ENCODE measurements at places on chromosomes 5 and 9.

- no peak for DNase-seq
These were observed 290.5 kb upstream of the TAS2R1 start for GRCh38 chr5:9920697-9921096.

DNA sequence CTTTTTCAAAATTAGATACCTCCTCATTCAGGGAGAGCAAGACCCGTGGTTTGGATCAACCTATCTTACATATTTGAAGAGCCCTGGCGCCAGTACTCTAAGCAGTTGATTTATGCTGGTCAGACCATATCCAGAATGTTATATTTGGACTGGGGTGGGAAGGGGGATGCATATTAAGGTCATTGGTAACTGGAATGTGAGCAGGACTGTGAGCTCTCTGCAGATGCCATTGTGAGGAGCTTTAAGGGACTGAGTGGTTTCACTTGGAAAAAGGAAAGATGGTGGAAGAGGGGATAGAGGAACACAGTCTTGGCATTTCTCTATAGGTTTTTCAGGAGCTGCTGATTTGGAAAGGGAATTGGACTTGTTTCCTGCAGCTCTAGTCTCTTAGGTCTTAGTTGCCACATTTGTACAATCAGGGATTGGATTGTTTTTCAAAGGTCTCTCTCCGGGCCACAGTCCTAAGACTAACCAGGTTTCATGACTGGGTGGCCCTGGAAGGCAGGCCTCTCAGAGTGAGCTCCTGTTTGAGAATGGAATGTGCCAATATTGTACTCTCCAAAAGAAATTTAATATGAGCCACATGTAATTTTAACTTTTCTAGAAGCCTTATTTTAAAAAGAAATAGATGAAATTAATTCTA is 25.8 kb upstream of the F2R start:
- no peak for DNase-seq

GRCh38 chr5:171420431-171421241 is 1.2 kb downstream of the FGF18 start:
- DNase-seq, result no peak

DNA sequence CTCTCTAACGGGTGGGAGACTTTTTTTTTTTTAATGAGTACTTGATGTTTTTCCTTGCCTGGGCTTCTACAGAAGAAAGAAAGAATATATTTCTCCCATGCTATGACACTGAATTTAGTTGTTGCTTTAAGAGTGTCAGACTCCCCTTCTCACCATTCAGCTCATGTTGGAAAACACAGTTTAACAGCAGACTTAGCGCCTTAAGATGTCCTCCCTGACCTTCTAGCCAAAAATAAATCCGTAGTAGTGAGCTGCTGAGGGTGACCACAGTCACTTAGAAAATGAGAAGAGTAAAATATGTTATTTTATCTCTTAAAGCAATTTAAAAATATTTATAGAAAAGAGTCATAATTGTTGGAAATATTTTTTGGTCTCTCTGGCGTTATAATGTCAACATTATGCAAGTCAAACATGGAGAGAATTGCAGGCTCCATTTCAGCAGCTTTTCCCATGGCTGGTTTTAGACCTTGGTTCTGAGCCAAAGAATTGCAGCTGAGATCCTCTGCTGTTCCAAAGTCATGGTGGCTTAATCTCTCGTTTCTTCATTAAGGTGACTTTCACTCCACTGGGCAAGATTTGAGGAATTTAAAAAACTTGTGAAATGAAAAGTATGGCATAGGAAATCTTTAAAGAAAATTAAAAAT is 143.5 kb downstream of the GHR start:
- DNase-seq, result no peak

GRCh38 chr9:93301911-93302541 is 118.1 kb downstream of the WNK2 start:
- no peak for DNase-seq

GRCh38 chr5:54643685-54644106 is 126.1 kb downstream of the SNX18 start:
- DNase-seq, result peak; percentile 59

GRCh38 chr5:51201024-51201423 is 182.2 kb upstream of the ISL1 start:
- no peak for DNase-seq

DNA sequence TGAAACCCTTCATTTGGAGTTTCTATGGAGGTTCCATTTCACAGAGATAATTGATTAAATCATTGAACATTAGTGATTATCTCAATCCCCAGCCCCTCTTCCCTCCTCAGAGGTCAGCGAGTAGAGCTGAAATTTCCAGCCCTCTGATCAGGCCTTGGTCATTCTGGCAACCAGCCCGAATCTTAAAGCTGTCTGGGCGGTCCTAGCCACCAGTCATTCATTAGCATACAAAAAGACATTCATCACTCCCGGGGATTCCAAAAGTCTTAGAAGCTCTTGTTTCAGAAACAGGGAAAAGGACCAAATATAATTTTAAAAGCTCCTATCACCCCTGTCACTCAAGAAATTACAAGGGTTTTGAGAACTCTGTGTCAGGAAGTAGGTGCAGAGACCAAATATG is 41.3 kb downstream of the ZNF474 start:
- DNase-seq, result no peak

GRCh38 chr5:5751498-5751897 is 329.0 kb downstream of the ICE1 start:
- DNase-seq, result no peak

DNA sequence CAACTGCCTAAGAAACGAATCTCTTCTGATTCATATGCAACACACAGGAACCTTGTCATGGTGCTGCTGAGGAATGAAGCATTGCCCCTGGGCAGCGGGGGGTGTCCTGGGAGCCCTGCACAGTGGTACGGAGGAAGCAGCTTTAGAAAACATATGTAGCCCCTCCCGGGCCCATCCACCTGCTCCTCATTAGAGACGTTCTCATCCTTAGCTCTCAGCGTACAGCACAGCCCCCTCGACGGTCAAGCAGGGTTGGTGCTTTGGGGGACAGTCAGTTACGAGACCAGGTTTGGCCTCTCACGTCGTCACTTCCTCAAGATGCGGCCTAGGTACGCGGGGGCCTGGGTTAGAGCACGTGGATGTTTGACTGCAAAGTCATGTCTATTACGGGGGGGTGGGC is 28.4 kb upstream of the LAMC3 start:
- no peak for DNase-seq

GRCh38 chr9:5917888-5918287 is 27.2 kb downstream of the MLANA start:
- no peak for DNase-seq

DNA sequence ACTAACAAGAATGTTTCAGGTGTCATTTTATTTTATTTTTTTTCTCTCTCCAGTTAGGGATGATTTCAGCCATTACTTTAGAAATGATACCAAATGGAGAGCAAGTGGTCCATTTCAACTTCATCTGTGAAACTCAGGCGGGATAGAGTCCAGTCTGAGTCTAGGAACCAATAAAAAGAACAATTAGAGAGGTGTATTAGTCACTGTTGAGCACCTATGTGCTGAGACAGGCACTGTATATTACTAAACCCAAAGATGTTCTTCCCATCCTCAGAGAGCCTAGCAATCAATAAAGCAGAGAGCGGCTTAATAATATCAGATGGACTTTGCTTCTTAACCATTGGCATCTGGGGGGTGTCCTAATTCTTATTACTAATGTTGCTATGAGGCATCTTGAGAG is 410.3 kb upstream of the SLC24A2 start:
- DNase-seq, result no peak

- DNase-seq, result no peak
These were observed 291.9 kb downstream of the NFIB start for GRCh38 chr9:14021871-14022525.

GRCh38 chr5:113061846-113062780 is 85.5 kb downstream of the DCP2 start:
- no peak for DNase-seq

- no peak for DNase-seq
These were observed 76.7 kb upstream of the CHD1 start for GRCh38 chr5:99005506-99005905.

DNA sequence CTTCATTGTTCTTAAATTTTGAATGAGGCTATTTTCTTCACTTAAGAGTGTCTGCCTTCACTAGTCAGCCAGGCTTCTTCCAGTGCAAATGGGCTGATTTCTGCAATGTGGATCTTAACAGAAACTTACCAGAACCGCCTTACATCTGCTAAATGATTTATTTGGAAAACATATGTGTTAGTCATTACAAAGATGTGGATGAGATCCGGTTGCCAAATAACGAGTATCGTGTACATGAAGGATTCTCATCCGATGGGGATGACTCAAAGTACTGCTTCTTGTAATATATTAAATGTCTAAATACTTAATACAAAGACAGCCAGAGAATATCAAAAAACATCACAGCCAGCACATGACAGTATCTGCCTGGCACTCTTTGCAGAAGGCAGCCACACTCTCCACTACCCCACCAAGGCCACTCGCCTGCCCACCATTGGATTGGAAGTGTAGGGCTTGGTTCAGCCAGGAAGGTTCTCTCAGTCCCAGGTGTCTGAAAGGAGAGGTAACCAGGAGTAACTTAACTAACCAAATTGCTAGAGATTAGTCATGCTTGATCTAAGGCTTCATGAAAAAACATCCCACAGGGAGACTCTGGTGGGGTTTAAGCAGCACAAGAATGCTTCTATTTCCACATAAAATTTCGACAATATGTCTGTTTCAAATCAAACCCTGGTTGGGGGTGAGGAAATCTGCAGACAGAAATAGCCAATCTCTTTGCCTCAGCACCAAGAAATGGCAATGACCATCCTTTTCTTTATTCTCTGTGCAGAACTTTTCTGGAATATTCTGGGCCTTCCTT is 174.8 kb downstream of the GADD45G start:
- DNase-seq, result no peak

- no peak for DNase-seq
These were observed 86.0 kb downstream of the ZNF608 start for GRCh38 chr5:124660229-124661093.

DNA sequence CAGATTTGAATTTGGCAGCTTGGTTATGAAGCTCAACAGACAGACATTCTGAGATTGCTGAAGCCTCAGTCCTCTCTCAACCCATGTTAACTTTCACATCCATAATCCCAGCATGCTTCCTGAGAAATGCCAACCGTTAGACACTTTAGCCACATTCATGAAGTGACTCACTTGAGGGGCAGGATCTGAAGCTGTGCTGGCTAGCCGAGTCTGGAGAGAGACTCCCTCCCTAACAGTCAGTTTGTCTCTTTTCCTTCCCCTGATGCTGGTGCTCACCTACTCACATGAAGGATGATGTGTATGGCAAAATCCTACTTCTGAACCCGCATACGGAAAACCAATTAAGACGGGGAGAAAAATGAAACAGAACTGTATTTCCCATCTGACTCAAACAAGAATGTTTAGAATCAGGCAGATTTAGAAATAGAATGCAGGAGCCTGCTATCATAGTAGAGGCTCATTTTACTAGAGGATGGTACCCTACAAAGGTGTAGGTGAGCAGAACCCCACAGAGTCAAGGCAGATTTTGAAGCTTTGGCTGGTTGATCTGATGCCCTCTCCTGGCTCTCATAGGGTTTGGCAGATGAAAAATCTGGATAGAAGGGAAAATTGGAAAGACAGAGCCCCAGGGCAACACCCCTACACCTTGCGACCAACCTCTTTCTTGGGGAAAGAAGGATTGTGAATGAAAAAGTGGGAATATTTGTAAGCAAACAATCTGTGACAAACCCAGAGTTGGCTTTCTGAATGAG is 150.9 kb upstream of the LHFPL2 start:
- DNase-seq, result no peak

DNA sequence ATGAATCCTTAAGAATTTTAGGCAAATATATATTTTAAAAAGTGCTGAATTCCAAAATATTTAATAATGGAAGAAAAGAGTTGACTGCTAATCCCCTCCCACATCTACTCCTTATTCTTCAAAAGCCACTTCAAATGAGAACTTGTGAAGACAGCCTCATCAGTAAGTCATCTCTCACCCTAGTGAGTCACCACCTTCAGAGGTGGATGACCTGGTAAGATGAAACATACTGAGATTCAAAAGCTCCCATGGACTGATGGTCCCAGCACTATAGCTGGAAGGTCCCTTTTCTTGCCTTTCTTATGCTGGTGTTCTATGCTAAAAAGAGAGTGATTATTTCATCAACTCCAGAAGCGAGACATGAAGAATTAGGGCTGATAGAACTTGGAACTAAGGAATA is 37.8 kb upstream of the SPDL1 start:
- DNase-seq, result no peak

DNA sequence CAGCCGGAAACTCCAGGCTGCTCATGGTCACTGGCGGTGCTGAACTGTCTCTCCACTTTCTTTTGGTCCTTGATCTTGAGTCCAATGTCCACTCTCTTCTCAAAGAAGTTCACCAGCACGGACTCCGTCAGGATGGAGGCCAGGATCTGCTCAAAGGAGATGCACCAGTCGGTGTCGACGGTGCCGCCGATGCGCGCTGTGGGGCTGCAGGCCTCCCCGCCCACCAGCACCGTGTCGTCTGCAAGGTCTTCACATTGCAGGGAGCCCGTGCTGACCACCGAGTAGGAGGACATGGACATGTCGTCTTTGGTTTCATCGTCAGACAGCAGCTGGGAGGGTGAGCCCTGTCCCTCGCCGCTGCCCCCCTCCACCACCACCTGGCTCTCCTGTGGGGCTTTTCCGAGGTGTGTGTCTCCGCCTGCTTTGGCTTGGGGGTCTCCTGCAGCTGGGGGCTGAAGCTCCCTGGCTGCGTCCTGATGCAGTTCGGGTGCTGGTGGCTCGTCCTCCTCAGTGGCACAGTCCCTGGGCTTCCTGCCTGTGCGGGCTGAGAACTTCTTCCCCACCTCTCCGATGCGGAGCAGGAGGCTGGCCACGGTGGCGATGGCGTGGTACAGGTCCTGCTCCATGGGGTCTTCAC is 5.0 kb upstream of the MRNIP start:
- no peak for DNase-seq

DNA sequence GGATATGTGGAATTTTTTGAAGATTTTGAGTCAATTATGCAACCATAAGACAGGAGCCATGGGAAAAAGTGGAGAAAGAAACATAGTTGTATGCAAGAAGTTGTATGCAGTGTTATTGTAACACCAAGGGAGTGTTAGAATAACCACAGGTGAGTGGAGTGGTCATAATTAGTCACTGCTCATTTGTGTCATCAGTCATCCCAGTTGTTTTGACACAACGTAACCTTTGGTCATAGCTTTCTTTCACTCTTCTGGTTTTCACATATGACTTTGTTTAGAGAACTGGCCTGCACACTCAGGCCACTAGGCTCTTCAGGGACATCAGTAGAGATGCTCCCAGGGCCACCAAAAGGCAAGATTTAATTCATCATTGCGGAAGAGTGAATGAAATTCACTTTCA is 158.7 kb upstream of the HMHB1 start:
- DNase-seq, result no peak

DNA sequence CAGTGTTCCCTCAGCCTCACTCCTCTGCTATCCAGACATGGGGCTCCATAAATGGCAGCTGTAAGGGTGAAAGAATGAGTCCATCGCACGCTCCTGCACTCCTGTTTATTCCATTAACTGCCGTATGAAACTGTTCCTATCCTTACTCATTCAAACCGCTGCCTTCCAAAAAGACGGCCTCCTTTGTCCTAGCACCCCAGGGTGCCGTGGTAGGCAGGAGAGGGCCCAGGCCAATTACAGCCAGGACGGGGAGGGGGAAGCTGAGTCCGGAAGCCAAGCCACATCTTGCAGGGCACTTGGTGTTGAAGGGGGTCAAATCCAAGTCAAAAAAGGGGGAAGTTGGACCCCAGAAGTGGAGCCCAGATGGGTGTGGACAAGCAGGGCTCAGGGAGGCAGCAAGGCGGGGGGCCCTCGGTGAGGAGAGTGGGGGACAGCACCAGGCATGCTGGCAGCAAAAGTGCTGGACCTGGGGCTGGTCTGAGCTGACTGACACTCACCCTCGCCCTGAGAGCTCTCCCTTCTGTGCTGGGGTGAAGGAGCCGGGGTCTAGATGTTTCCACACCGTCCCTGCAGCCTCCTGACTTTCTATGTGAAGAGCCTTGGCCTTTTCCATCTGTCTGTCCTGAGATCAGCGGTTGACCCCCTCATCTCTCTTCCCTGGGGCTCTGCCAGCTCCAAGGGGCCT is 63.3 kb downstream of the COL23A1 start:
- no peak for DNase-seq

Data from inflammatory macrophage treated with lipopolysaccharide for 4 hours (primary cell).